ENCODE measurements at places on chromosomes 6 and 20.

DNA sequence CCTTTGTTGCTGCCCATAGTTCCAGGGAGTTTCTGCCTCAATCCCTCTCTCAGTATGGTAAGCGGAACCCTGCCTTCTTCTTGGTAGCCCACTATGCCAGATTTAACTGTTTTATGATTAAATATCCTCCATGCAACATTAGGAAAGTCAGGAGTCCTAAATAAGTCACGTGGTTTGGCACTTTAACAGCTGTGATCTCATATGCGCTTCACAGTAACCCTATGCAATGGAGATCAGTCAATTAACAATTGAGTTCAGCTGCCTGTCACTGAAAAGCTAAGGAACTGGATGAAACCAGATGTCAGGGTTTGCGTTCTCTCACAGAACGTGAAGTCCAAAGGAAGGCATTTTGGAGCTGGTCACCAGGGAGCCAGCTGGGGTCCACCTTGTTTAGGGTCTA, 81.6 kb downstream of the PSMB1 start:
- DNase-seq = no peak

DNA sequence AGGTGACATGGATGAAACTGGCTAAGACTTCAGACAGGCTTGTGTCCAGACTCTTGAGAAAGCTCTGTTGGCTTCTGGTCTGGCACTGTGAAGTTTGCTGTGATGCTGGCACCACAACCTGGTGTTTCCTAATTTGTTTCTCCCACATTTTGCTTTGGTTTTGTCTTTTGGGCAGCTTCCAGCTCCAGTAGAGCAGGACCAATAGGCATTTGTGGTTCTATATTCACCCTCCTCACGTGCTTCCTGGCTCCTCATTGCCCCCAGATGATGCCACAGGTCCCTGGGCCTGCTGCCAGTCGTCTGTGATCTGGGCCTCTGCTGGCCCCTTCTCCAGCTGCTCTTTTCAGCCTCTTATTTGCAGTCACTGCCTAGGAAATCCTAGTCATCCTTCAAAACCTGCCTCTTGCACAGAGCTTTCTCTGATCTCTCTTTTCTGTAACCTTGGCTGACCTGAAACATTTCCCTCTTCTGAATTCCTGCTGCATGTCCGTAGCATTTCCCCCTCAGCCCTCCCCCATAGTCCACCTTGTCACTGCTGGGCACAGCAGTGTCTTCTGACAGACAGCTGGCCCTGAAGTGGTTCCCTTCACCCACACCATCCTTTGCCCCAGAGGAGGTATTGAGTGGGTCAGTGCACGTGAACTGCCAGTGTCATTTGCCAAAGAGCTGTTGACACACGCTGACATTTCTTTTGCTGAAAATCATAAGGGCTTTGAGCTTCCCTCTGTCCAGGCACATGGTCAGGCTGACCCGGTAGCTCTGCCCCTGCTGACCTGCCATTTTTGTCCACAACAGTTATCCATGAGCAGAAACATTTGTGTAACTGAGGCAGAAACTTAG, 63.0 kb downstream of the PTPN1 start:
- no peak for DNase-seq

DNA sequence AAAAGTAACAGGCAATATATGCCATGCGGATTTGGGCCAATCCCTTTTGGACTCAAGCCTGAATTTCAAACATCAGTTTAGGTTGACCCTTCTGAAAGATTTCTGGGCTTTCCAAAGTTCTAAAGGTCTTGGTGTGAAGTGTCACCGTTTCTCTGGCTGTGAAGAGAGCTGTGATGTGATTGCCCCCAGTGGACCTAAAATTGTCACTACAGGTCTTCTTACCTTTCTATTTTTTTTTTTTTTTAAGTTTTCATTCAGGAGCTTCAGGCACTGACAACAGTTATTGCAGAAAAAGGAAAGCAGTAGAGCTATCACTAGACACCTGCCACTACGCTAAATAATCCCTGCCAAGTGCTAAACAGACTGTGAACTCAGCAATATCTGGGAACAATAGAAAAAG, 75.7 kb upstream of the OPRM1 start:
- DNase-seq = no peak

DNA sequence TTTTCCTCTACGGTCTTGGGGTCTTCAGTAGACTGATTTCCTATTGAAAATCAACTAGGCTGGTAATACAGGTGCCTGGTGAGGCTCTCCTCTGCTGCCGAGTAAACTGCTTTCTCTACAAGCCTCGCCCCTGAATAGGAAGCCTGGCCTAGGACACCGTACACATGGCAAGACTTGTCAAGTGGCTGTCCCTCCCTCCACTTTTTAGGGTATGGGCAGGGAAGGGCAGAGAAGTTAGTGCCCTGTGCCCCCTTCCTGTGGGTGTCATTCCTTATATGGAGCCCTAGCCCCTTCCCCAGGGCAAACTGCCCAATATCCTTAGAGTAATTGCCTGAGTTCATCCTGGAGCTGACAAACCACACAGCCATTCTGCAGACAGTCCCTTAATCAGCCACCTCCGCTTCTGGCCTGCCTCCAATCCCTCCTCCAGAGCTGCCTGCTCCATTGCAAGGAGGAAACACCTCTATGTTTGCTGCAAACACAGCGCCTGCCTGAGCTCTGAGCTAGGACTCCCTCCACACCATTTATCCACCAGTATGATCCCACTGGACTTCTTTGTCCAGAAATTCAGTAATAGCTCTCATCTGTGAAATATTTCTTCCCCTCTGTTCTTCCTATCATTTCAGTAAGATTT, 93.1 kb downstream of the CHD6 start:
- no peak for DNase-seq

DNA sequence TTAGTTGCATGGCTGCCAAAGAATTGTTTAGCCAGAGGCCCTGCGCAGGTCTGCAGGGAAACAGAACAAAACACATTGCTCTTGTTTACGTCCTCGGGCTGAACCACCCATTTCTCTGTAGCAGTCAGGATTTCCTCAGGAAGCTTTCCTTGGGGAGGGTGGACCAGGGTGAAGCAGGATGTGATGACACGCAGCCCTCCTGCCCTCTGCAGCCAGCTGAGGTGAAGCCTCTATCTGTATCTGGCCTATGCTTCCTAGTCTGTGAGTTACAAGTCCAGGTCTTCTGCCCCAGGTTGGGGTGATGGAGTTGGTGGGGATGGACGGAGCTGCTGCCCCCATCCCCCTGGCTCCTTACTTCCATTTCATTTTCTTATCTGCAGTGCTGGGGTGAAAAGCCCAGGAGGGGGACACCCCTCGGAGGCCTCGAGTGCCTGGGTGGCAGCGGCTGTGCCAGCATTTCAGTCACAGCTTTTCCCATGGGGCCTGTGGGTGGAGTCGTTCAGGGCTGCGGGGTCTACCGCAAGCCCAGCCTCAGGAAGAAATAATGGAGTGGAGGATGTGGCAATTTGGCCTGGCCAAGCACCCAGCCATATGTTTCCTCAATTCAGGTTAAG, 24.9 kb downstream of the SASH1 start:
- DNase-seq = no peak

All from stimulated activated CD4-positive, alpha-beta T cell treated with anti-CD3 and anti-CD28 coated beads, Interleukin-12 subunit alpha, Interleukin-12 subunit beta, amount 100 ng/mL, for 48 hours (primary cell).